ENCODE measurements at places on chromosomes 16 and 17.
A peak's percentile ranks its signal among the peaks of the same experiment; 100 is the strongest.

DNA sequence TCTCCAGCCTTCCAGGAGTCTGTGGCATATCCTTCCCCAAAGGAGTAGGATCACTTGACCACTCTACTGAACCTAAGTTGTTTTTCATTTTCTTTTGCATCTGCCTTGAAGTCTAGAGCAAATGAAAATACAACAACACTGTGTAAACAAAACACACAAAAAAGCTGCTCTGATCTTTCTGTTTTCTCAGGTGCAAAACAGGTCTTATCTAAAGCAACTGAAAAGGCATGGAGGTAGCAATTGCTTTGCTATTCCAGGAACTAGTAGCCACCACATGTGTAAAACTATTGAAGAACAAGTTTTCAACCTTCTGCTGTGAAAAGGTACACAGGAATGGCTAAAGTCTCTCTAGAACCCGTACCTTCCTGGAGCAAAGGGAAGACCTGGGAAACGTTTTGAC, 127.1 kb downstream of the PITPNC1 start:
- DNase-seq, result no peak

- peak; percentile 81 for DNase-seq
Observed at GRCh38 chr16:68503334-68503733, 35.8 kb upstream of the ZFP90 start.

DNA sequence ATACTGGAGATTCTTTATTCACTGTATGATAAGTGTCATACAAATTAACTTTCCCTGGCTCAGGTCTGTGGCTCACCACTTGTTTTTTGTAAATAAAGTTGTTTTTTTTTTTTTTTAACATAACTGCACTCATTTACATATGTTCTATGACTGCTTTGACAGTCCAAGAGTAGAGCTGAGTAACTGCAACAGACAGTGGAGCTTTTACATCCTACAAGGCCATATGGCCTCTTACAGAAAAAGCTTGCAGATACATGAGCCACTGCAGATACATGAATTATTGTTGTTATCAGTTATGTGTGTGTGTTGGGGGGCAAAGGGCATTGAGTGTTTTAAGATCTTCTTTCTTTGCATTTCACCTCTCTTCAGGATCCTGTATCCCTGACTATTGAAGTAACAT, 311.7 kb downstream of the BCAS3 start:
- DNase-seq, result no peak

DNA sequence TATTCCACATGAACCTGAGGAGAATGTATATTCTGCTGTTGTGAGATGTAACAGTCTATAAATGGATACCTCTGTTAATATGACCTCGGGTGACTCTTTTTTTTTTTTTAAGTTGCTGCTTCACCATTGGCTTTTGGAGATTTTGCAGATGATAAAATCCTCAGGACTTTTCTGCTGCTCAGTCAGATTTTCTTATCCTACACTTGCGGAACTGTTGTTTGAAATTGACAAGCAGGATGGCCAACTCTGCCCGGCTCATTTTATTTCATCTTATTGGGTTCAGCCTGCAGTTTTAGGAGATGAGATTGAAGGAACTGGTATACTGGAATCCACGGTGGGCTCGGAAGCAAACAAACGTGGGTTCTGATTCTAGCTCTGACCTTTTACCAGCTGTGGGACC, 19.3 kb downstream of the IL4R start:
- DNase-seq, result no peak

- DNase-seq, result peak; percentile 90
Observed at GRCh38 chr17:77404812-77405581, 264.2 kb downstream of the SEC14L1 start.

- peak; percentile 56 for DNase-seq
Observed at GRCh38 chr16:66486773-66487579, 59.9 kb downstream of the BEAN1 start.

- no peak for DNase-seq
Observed at GRCh38 chr16:2364638-2365210, 24.2 kb upstream of the ABCA3 start.

DNA sequence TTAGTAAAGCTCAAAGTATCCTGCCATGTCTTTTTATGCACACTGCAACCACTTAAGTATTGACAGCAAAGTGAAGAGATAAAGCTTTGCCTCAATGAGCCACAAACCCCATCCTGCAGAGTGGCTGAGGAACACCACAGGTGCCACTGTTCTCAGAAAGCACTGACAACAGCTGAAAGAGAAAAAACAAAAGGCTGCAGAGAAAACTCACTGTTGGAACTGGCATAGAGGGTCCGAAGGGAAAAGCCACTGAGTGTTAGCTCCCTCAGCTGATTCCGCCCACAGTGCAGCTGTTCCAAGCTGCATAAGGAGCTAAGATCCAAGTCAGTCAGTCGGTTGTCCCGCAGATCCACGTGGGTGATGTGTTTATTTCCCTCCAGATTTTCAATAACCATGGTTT, 48.3 kb downstream of the PHLPP2 start:
- DNase-seq, result no peak

GRCh38 chr17:2943981-2944380, 119.4 kb downstream of the OR1D5 start:
- DNase-seq, result no peak

DNA sequence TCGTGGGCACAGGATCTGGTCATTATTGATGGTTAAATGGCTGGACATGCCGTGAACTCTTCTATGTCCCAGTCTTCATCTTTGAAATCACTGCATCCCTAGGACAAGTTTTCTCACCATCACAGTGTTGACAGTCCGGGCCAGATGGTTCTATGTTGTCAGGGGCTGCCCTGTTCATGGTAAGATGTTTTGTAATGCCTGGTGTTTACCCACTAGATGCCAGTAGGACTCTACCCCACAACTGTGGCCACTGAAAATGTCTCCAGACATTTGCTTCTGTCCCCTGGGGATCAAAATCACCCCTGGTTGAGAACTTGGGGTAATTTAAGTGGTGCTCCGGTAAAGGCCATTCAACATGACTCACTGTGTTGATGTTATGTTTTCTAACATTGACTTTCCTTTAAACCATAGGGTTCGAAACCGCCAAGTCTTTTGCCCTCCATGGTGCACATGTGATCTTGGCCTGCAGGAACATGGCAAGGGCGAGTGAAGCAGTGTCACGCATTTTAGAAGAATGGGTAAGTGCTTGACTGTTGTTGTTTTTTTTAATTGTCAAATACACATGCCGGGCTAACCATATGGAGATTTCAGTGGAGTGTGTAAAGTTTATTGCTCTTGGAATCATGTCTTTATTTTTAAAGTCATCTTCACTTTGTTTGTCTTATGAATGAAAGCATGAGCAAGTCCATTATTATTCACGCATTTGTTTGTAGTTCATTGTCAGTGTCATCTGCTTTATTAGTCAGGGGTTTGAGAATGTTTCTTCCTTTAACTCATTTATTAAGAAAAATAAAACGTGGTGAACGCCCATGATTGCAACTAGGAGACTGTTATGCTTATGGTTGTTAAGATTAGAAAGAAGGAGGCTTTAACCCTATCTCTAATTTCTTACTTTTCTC, 64.6 kb downstream of the WWOX start:
- no peak for DNase-seq

DNA sequence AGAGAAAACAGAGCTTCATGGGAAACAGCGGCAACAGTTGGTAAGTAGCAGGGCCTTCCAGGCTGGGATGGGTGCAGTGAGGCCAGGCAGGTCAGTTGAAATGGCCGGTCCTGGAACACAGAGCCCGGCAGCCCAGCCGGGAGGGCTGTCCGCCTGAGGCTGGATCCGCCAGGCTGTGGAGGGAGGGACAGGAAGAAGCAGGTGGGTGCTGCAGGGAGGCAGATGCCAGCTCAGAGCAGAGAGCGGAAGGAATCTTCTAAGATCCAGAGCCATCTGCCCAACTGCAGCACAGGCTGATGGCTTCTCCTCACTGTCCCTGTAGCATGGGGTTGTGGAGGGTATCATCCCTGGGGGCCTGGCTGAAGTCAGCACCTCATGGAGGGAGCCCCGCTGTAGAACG, 599 bp downstream of the RNF112 start:
- no peak for DNase-seq

GRCh38 chr17:27315322-27315721, 21.4 kb downstream of the WSB1 start:
- DNase-seq, result peak; percentile 75

DNA sequence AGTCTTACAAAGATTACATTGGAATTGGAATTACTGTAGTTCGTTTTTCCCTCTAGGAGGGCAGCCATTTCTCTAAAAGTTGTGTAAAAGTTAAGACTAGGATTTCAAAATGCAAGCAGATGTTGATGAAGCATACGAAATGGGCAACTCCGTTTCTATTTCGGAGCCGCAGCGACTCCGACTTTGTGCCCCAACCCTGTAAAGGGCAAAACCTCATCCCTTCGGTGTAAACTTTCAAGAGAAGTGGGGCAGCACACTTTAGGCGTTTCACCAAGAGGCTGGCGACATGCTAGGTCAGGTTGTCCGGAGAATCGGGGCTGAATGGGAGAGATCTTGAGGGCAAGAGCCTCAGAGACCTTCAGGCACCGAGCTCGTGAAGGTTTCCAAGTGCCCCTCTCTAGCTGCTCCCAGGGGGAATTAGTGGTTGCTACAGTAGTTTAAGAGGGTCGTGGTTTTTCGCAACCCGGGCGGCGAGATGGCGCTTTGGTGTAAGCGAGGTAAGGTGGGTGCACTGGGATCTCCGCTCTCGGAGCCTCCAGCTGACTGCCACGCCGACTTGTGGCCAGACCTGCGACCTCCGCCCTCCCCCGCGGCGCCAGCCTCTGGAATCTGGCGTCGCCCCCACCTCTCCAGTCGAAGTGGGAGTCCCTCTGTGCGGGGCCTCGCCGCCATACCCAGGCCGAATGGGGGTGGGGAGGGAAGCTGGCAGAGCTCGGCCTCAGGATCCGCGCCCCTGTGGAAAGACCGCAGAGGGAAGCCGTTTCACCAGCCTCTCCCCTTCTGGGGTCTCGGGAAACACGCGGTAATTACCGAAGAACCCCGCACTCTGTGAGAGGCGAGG, 1.0 kb upstream of the HEXIM2 start:
- DNase-seq, result peak; percentile 53

GRCh38 chr17:4162321-4162720, 19.3 kb downstream of the CYB5D2 start:
- DNase-seq, result no peak
